Keratinocyte (primary cell): ENCODE measurements at places on chromosomes 4 and X. TPM values are rescaled to one million over a fixed set of nuclear protein-coding genes. Genes with fewer than 3 reads are reported as not detected.

PFKFB1 gene
- polyA plus RNA-seq = 0.23 to 0.41 TPM (median 0.33 TPM) in 3 replicates

S100P gene
- 0.68 to 2.3 TPM (median 1.7 TPM) in 3 replicates for polyA plus RNA-seq

- no peak for DNase-seq
Measured at GRCh38 chr4:187208651-187209050, 485.0 kb upstream of the FAT1 start.

DNA sequence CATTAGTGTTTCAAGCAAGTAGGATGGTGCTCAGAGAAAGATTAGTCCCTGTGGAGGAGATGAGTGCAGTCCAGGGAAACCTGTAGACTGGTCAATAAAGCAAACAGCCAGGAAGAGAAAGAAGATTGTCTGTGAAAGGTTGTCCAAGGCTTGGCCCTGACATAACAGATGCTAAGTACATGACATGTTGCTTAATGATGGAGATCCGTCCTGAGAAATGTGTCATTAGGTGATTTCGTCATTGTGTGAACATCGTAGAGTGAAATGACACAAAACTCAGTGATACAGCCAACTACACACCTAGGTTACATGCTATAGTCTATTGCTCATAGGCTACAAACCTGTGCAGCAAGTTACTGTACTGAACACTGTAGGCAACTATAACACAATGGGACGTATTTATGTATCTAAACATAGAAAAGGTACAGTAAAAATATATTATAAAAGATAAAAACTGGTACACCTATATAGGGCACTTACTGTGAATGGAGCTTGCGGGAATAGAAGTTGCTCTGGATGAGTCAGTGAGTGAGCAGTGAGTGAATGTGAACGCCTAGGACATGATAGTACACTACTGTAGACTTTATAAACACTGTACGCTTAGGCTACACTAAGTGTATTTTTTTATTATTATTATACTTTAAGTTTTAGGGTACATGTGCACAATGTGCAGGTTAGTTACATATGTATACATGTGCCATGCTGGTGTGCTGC, 9.0 kb upstream of the PRSS48 start:
- DNase-seq = no peak

- DNase-seq = no peak
Measured at GRCh38 chrX:3378156-3378555, 31.7 kb upstream of the MXRA5 start.

DNA sequence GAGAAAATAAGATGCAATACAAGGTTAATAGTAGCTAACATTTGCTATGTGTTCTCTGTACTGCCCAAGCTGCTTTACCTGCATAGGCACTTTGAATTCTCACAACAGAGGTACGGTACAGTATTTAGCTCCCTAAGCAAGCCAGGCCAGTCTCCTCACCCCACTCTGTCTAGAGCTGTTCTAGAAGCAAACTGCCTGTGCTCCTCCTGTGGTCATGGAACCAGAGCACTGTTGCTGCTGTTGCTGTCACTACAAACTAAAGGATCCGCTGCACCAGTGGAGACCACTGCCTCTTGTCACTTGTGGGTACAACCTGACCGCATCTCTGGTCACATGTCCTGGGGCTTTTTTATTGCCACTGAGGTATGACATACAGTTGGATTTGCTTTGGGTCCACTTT, 19.6 kb downstream of the ZNF330 start:
- no peak for DNase-seq

DNA sequence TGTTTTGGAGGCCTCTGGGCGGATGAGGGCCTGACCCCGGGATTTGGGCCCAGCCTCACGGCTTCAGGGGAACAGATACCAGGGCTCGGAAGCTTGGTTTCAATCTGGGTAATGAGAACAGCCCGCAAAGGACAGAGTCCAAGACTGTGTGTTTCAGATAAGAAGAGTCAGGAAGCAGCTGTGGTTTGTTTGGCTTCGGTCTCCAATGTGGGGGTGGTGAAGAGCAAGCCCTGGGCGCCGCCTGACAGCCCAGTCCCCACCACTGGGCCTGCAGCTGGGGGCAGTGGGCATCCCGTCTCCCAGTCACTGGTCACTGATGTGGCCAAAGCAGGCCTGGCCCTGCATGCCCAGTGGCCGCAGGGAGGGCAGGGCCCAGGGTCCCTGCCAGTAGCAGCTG, 9.1 kb downstream of the WFS1 start:
- no peak for DNase-seq

GRCh38 chr4:76035799-76036380, at the start of gene CXCL11:
CXCL11 (minus strand) TSS chr4:76036070; CDS start chr4:76035987, 83 bp downstream.
- DNase-seq = no peak
